Transverse colon (tissue), 4 donors: ENCODE measurements at places on chromosomes 5 and 9.

DNA sequence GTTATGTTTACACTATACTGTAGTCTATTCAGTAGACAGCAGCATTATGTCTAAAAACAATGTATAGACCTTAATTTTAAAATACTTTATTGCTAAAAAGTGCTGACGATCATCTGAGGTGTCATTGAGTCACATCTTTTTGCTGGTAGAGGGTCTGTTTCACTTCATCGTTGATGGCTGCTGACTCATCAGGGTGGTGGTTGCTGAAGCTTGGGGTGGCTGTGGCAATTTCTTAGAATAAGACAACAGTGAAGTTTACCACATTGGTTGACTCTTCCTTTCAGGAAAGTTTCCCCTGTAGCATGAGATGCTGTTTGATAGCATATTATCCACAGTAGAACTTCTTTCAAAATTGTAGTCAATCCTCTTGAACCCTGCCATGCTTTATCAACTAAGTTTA is 150.3 kb downstream of the FBXL7 start:
- DNase-seq, result no peak

GRCh38 chr9:129968690-129969485 is 74.1 kb downstream of the FNBP1 start:
- DNase-seq, result no peak

DNA sequence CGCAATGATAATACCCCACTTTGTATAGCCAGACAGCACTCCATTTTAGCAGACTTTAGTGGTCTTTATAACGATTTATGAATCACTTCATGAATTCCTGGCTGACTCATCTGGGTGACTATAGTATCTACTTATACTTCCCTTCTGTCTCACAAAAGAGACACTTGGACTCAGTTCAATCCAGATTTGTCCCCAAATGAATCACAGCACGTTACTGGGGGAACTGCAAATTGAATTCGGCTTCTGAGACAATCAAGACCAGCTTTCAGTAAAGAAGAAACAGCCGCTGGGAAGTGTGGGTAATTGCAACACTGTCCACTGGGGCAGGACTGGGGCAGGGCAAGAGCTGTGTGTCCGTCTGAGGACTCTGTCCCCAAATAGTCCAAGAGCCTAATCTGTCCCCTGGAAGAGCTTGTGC is 337.3 kb upstream of the RFX3 start:
- DNase-seq, result no peak

DNA sequence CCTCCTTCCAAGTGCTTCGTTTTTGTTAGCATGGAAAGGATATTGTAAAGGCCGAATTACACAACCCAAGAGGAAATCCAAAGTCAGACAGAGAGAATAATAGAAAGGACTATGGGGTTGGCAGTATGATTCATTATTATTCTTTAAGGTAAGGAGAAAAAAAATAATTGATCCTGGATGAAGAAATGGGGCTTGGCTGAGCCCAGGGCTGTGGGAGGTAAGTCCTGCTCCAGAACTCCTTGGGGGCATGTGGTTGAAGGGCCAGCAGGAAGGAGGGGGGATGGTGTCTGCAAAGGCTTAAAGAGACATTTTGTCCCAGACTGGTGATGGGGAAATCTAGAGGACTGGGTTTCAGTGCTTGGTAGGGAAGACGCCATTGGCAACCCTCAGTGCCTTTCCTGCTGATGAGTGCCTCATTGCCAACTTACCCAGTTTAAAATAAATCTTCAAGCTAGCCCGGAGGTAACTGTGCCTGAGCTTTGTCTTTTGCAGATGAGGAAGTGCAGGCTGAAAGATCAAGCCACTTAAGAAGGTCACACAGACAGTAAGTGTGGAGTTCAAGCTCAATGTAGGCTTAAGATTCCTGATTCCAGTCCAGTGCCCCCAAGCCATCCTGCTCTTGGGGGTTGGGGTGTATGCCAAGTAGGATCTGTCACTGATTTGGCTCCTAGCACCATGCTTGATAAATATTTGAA is 30.2 kb downstream of the FOXI1 start:
- DNase-seq, result no peak

DNA sequence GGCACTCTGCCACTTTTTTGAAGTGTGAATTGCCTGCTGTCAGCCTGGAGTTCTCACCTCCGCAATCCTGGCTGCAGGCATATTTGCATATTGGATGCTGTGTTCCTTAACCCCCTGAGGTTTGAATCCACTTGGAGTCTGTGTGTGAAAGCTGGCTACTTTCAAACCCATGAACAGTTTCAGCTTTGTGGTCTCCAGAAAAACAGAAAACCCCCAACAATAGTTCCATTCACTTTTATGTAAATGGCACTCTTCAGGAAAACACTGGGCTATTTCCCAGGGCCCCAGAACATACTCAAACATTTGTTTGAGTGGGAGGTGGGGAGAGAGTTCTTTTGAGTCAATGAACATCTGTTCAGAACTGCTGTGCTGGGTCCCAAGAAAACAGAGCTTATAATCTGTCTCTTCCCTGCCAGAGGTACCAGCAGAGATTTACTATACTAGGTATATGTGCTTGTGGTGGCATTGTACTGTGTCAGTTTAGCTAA is 5.0 kb downstream of the NUDT2 start:
- no peak for DNase-seq

DNA sequence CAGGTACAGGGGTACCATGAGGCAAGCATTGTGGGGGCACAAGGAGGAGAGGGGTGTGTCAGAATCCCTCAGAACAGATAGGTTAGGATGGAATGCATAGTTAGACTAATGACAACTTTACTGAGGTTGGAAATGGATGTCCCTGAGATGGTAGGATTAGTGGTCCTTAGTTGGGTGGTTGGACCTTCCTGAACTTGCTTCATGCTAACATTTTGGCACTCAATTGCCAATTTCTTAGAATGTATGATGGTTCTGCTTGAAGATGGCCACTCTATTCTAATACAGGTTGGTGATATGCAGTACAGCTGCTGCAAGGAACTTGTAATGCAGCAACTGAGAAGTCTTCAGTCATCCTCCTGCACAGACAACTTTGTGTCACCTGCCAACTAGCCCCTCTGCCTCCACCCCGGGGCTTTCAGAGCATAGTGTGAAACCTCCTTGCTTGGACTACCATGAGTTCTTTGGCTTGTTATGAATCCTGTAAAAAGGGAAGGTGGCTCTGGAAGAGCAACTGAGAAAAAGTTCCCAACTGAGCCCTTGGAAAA is 5.4 kb downstream of the CCNI2 start:
- DNase-seq, result no peak

GRCh38 chr5:8317335-8317734 is 448.4 kb downstream of the MTRR start:
- no peak for DNase-seq

DNA sequence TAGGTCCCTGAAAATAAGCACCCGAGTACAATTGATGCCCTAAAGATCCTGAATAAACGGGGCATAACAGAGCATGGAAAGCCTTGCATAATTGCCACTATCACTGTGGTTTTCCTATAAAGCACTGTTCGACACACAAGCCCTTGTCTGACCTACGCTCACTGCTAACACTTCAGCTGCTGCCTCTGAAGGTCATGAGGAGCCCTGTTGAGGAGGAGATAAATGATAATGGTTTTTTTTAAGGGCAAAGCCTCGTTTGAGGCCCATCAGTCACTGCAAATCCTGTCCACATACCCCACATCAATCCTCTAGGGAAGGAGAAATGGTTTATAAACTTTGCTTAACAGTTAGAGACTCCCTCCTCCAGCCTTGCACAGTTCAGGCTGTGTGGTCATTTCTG is 35.1 kb downstream of the GABBR2 start:
- no peak for DNase-seq

GRCh38 chr5:57538341-57538955 is 55.8 kb upstream of the ACTBL2 start:
- no peak for DNase-seq

GRCh38 chr9:33159777-33160127 is 7.4 kb downstream of the B4GALT1 start:
- DNase-seq, result peak; percentile 58

DNA sequence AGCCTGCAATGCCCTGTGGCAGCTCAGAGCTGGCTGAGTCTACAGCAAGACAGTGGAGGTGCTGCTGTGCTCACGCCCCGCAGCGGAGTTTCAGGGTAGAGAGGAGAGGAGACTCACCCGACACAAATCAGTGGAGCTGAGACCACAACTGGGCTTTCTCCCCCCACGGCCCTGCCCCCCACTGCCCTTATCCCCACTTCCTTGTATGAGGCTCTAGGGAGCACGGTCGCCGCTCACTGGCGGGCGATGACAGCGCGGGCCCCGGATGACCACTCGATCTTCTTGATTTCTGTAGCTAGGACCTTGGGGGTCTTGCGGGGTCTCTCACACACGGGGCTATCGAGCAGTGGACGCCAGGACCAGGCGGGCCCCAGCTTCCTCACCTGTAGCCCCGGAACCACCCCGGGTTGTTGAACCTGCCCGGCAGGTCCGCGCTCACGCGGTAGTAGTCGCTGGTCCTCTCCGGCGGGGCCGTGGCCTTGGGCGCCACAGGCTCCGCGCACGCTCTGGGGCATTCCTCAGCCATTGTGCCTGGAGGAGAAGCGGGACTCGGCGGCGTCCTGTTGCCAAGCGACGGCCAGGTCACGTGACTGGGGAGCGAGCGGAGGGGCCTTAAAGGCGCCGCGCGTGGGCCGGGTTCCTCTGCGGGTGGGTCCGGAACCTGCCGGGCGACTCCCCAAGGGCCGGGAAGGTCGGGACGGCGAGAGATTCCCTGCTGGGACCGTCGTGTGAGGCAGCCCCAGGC is 984 bp upstream of the MRPS2 start:
- DNase-seq, result peak; percentile 96
